NCI-H524 treated with DMSO at 0.1 percent for 48 hours (cell line): ENCODE measurements at places on chromosomes 7 and 10.

GRCh38 chr10:60707841-60708240 is 70.4 kb upstream of the CDK1 start:
- no peak for DNase-seq

GRCh38 chr10:111996103-111996502 is 187.5 kb downstream of the GPAM start:
- no peak for DNase-seq

- no peak for DNase-seq
Measured at GRCh38 chr10:69124563-69125268, 738 bp downstream of the VPS26A start.

DNA sequence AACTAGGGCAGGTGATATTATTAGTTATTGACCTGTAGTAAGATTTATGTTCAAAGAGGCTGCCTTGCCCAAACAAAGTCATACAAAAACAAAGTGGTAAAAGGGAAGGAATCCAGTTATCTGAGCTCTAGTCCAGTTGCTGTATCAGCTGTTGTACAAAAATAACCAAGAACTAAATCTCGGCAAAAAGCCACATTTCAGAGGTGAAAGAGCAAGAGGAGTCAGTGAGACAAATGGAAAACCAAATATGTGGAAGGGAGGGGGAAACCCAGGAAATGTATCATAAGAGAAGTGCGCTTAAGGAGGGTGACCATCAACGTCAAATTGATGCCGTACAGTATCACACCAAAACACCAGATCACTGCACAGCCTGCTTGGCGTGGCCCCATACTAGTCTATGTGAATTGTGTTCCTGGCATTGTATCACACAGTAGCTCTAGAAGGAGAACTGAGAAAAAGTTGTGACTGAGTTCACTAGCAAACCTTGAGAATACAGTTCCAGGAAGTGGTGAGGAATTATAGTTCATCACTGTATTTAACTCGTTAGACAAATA is 6.4 kb downstream of the AGBL3 start:
- no peak for DNase-seq

DNA sequence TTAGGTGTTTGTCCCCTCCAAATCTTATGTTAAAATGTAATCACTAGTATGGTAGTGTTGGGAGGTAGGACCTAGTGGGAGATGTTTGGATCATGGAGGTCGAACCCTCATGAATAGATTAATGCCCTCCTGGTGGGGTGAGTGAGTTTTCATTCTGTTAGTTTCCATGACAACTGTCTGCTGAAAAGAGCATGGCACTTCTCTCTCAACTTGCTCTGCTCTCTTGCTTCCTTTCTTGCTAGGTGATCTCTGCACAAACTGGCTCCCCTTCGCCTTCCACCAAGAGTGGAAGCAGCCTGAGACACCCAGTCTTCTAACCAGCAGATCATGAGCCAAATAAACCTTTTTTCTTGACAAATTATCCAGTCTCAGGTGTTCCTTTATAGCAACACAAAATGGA is 853.9 kb downstream of the SORCS1 start:
- DNase-seq: no peak

- no peak for DNase-seq
Measured at GRCh38 chr7:144835155-144835611, 670 bp downstream of the TPK1 start.

- no peak for DNase-seq
Measured at GRCh38 chr10:31756101-31756728, 172.4 kb downstream of the ARHGAP12 start.

GRCh38 chr10:29039091-29039490 is 249.8 kb upstream of the LYZL1 start:
- DNase-seq: no peak

DNA sequence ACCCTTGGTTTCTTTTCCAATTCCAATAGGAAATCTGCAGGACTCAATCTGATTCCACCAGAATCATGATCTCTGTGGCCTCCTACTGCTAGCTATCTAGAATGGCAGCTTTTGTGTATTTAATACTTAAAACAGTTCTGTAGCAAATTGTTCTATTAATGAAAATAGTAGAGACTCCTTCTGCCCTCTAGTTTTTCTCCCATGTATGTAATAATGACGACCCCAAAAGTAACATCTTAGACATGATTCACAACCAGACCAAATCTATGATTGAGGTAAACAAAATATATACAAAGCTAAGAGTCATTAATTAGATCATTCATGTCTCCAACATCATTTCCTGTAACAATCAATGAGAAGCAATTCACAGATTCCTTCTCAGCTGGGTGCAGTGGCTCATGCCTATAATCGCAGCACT is 259.1 kb upstream of the MKLN1 start:
- no peak for DNase-seq

DNA sequence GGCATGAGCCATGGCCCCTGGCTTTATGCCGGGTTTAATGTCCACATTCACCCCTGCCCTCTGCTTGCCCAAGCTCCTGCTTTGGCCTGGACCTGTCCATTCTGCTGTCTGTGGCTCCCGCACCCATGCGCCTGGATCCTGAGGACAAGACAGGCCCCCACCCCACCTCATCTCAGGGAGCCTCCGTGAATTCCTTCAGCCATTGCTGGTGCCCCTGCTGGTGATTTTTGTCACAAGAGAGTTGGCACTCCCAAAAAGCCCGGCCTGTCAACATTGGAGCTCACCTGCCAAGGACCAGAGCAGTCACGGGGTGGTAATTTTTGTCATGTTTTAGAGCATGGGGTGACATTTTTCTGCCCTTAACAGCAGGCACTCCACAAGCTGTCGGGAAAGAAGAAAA is 127.5 kb upstream of the PLXNA4 start:
- no peak for DNase-seq

DNA sequence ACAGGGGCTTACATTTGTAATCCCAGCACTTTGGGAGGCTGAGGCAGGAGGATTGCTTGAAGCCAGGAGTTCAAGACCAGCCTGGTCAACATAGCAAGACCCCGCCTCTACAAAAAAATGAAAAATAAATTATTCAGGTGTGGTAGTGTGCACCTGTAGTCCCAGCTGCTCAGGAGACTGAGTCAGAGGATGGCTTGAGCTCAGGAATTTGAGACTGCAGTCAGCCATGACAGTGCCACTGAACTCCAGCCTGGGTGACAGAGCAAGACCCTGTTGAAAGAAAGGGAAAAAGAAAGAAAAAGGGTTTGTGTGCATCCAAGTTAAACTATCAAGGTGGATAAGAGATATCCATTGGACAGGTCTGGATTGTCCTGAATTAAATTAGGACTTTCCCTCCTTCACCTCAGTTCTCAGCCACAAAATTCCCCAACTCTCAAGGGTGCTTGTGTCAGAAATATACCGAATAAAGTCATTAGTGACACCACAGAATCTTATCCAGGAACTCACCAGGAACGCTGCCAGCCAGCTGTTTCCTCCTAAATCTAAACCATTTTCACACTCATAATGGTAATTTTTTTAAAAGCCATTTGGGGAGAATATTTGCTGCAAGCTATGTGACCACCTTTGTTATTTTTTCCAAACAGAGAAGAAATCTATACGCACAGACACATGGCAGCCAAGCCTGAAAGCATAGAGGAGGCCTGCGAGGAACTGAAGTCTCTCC is 12.0 kb downstream of the AFAP1L2 start:
- no peak for DNase-seq

DNA sequence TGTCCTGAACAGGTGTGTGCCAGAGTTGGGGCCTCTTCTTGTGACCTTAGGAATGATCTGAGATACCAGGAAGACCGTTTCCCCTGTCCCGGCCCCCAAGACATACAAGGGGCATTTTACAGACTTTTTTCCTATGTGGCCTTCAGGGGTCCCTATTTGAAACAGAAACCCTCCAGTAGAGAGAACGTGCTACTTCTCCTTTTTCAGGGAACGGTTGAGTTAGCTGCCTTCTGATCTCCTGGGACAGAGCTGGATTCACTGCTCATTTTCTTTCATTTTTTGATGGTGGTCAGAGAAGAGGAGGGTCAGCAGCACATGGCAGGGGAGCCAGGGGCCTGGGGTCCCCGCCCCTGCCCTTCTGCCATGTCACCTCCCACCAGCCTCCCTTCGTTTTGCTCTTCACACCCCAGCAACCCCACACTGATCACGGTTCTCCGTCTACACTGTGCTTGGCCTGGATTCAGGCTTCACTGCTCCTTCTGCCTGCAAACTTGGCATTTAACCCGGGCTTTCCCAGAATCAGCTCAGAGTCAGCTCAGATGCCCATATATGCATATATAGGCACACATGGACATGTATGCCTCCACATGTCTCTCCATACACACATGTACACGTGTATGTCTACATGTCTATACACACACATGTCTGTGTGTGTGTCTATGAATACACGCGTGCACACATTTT is 138.1 kb upstream of the BTBD16 start:
- DNase-seq: no peak

DNA sequence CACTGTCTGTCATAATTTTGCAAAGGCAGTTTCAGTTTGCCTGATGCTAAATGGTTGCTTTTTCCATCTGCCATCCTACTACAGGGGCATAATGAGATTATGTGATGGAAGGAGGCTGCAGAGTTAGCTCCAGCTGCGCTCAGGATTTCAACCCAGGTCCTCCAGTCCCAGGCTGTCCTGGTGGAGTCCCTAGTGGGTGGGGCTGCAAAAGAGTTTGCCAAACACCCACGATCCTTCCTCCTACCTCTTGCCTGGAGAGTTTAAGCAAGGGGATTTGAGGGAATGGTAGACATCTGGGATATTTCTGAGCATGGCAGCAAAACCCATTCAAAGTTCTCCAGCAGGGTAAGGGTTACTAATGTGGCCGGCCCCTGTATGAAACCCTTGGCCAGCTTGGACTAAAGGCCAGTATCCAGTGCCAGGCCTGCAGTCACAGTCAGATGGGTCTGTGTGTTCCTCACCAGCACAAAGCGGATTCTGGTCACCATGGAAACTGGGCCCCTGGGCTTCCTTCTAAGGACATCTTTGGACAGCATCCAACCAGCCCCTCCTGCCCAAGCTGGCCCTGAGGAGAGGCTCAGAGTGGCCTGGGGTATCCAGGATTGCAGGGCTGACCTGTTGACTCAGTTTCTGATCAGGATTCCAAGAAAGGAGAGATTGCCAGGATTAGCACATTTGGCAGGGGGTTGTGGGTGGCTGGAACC is 42.7 kb upstream of the CHST3 start:
- DNase-seq: peak; percentile 37

GRCh38 chr10:98568551-98568950 is 121.8 kb upstream of the HPS1 start:
- DNase-seq: no peak

DNA sequence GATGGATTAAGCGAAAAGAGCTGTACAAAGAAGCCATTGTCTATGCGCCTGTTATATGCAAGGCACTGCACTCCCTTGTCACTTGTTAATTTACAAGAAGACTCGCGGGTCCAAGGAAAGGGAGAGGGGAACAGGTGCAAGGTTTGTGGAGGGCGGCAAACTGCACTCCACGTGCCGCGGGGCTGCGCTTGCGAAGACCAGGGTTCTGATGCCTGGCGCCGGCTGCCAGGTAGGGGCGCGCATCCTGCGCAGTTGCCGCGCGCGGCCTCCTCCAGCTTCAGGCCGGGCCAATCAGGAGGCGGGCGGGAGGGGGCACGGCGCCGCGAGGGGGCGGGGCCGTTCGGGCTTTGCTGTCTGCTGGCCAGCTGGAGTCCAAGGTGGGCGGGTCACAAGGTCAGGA is 140.6 kb upstream of the PALS2 start:
- no peak for DNase-seq

- DNase-seq: no peak
Measured at GRCh38 chr7:46533946-46534345, 612.9 kb upstream of the IGFBP3 start.

GRCh38 chr10:88116971-88117626 is 253.7 kb downstream of the PTEN start:
- no peak for DNase-seq
